ENCODE measurements at places on chromosomes 3 and 15.

- DNase-seq = no peak
Measured at GRCh38 chr15:69459066-69459465, 6.4 kb downstream of the RPLP1 start.

DNA sequence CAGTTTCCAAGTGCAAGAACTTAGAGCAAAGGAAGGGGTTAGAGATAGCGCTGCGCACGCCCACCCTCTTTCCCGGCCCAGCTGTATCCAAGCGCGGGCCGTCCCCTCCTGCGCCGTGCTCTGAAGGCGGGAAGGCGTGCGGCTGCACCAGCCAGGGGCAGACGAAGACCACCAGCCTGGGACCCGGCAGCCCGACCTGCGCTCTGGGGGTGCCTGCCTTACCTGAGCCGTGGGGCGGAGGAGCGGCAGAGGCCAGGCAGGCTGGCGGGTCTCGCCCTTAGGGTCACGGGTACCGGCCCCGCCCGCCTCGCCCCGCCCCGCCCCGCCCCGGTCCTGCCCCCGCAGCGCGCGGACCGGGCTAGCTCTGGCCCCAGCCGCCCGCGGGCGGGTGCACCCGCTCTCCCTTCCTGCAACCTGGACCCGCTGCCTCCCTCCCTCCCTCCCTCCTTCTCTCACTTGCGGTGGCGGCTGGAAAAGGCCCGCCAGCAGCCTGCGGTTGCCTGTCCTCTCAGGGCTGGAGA lies at the start of gene WDR72:
WDR72 (minus strand) TSS at position 253 of the 521 bp plus-strand sequence. CDS start 26,514 bp downstream, outside the sequence.
- no peak for DNase-seq

DNA sequence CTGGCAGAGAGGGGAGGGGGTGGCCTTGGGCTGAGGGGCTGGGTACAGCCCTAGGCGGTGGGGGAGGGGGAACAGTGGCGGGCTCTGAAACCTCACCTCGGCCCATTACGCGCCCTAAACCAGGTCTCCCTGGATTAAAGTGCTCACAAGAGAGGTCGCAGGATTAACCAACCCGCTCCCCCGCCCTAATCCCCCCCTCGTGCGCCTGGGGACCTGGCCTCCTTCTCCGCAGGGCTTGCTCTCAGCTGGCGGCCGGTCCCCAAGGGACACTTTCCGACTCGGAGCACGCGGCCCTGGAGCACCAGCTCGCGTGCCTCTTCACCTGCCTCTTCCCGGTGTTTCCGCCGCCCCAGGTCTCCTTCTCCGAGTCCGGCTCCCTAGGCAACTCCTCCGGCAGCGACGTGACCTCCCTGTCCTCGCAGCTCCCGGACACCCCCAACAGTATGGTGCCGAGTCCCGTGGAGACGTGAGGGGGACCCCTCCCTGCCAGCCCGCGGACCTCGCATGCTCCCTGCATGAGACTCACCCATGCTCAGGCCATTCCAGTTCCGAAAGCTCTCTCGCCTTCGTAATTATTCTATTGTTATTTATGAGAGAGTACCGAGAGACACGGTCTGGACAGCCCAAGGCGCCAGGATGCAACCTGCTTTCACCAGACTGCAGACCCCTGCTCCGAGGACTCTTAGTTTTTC lies 4.9 kb downstream of the ISL2 start:
- DNase-seq = no peak

- no peak for DNase-seq
Measured at GRCh38 chr3:33636125-33636850, 81.8 kb downstream of the CLASP2 start.

GRCh38 chr15:64552281-64552948 lies 92.0 kb downstream of the ZNF609 start:
- no peak for DNase-seq

DNA sequence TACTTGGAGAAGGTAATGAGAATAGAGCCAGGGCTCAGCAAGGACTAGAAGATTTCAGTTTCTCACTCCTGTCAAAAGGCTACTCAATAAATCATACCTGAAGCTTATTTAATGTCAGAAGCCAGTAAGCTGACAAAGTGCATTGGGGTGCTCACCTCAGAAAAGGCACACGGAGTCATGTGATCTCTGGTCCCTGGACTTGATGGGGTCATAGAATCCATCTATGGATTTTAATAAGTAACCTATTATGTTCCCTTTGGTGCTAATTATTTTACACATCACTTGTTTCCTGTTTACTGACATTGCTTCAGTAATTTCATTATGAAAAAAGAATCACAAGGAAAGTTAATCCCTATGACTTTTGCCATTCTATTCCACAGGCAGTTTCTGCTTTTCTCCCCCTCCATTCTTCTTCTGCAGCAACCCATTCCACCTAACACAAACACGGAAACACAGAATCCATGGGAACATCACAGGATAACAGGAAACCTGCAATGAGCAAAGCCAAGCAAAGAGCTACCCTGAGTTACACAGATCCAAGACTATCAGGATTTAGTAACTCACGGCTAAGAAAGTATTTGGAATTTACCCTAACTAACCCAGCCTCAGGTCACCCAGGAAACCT lies 159.6 kb downstream of the MEIS2 start:
- no peak for DNase-seq

GRCh38 chr3:135966271-135966961 lies 888 bp downstream of the PPP2R3A start:
- DNase-seq = no peak

DNA sequence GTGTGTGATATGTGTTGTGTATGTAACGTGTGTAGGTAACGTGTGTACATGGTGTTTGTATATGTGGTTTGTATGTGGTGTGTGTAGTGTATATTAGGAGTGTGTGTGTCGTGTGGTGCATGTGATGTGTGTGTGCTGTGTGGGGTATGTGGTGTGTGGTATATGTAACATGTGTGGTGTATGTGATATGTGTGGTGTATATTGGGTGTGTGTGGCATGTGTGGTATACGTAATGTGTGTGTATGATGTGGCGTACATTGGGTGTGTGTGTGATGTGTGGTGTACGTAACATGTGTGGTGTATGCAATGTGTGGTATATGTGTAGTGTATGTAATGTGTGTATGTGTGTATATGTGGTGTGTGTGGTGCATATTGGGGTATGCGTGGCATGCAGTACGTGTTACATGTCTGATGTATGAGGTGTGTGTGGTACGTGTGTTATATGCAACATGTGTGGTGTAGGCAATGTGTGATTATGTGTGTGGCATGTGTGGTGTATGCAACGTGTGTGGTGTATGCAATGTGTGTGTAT lies 41.2 kb downstream of the ARRDC4 start:
- DNase-seq = no peak

DNA sequence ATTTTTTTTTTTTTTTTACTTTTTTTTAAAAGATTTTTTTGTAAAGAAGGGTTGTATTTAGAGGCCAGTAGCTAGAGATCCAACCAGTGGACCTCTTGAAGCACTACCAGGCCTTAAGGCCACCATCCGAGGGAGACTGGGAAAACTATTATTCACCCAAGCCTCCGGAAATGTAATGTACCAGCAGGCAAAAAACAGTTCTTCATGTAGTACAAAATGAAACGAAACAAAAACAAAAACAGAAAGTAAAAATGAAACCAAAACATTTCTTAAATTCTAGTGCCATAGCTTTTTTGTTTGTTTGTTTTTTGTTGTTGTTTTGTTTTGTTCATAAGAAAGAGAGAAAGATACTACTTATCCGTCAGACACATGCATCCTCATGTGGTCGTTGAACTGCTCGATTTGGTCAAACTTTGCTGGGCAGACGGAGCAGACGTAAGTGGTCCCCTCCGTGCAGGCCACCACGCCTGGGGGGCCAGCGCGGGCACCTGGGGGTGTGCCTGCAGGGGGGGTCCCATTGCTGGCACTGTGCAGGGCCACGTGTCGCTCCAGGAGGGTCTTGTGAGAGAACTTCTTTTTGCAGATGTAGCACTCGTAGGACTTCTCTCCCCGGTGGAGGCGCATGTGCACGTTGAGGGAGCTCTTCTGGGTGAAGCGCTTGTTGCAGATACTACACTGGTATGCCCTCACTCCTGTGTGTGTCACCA lies 45.0 kb downstream of the TIGIT start:
- no peak for DNase-seq

GRCh38 chr3:152885076-152885475 lies 50.1 kb downstream of the P2RY1 start:
- no peak for DNase-seq

GRCh38 chr3:165439765-165440164 lies 243.6 kb upstream of the SLITRK3 start:
- no peak for DNase-seq

DNA sequence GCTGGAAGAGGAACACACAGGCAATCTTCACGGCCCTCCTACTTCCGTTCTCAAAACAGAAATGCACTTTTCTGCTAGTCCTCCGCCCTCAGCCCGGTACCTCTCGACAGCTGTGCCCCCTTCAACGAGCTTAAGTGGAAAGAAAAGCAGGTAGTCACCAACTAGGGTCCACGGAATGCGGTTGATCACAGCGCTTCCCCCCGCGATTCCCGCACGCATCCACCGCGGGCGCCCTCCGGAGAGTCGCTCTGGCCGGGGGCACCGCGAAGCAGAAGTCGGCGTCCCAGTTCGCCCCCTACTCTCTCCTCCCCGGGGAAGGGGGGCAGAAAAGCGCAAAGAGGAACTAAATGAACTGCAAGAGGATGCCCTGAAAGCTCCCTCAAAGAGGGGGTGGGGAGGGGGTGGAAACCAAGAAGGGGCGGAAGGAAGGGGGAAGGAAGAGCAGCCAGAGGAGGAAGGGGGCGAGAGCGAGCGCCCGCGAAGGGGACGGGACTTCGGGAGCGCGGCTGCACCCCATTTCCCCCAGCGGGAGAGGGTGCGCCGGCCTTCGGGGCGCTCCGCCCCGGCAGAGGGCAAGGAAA lies 738 bp downstream of the ACAP2 start:
- peak; percentile 13 for DNase-seq

- DNase-seq = no peak
Measured at GRCh38 chr3:184037816-184038215, 6.3 kb downstream of the HTR3D start.

DNA sequence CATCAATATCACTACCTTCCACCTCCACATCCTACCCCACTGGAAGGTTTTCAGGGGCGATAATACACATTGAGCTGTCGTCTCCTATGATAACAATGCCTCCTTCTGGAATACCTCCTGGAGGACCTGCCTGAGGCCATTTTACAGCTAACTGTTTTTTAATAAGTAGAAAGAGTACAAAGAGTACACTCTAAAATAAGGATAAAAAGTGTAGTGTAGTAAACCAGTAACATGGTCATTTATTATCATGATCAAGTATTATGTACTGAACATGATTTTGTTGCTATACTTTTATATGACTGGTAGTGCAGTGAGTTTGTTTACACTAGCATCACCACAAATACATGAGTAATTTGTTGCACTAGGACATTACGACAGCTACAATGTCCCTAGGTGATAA lies 46.6 kb upstream of the SSR3 start:
- no peak for DNase-seq

DNA sequence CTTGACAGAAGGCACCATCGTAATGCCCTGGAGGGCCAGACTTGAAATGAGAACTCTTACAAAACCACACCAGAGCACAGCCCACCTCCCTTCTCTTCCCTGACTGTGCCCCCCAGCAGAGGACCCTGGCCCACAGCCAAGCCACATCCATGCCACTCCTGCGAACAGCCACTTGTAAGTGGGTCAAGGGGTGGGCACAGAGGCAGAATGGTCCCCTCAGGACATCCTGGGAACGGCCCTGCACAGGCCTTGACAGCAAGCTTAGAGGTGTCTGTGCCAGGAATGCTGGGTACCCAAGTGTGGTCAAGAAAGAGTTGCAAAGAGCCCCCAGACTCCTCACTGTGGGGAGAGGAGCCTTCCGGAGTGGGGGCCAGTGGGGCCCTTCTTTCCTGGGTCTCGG lies 33.3 kb downstream of the HCN4 start:
- DNase-seq = no peak

- DNase-seq = no peak
Measured at GRCh38 chr3:100548053-100548452, 55.6 kb downstream of the TMEM45A start.

GRCh38 chr3:194711913-194712312 lies 26.2 kb downstream of the FAM43A start:
- no peak for DNase-seq

DNA sequence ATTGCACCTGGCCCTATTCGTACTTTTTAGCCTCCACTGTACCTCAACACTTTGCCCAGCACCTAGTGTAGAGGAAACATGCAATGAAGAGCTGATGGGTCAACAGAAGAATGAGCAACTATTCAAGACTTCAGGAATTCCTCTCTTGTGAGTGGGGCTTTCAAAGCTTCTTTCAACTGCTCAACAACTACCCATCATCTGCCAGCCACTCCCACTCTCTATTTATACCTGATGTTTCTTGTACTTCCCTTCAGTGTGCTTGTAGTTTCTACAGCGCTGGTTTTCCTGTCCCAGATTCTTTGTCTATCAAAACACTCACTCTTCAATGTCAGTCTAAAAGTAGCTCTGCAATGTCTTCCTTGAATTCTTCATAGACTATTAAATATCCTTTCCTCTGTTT lies 168.3 kb upstream of the LPP start:
- DNase-seq = no peak

- DNase-seq = no peak
Measured at GRCh38 chr3:13770170-13771169, 109.4 kb downstream of the WNT7A start.

Data from stimulated activated CD8-positive, alpha-beta memory T cell treated with anti-CD3 and anti-CD28 coated beads, Interleukin-4, amount 100 ng/mL, for 1 hour (primary cell).